Stimulated activated CD8-positive, alpha-beta memory T cell treated with anti-CD3 and anti-CD28 coated beads, Interleukin-4, amount 100 ng/mL, for 1 hour (primary cell): ENCODE measurements at places on chromosomes 3 and 15.

DNA sequence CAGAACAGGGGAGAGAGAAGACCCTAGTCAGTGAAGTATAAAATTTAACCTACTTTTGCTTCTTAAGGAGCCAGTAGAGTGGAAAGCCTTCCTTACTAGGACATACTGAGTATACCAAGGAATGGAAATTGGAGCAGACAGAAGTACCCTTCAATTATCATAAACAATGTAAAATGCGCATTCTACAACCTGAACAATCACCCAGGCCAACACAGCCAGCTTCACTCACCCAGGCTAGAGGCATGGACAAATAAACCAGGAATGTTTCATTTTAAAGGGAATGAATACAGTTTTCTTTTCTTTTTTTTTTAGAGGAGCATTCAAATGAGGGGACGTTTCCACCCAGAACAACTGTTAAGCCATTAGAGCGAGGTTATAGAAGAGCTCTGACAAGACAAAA, 41.9 kb upstream of the PLXND1 start:
- no peak for DNase-seq

DNA sequence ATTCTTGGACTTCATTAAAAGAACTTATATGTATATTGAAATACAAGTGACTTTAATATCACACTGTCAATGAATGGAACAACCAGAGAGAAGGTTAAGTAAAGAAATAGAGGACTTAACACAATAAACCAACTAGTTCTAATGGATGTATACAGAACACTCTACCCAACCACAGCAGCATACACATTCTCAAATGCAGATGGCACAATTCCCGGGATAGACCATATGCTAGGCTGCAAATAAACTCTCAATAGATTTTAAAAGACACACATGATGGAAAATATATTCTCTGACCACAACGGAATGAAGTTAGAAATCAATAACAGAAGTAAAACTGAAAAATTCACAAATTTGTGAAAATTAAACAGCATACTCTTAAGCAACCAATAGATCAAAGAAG, 214.3 kb upstream of the LINGO1 start:
- no peak for DNase-seq

GRCh38 chr3:12536423-12536822, 8.9 kb downstream of the MKRN2OS start:
- DNase-seq = no peak

GRCh38 chr3:128277378-128278069, 124.2 kb downstream of the EEFSEC start:
- no peak for DNase-seq

DNA sequence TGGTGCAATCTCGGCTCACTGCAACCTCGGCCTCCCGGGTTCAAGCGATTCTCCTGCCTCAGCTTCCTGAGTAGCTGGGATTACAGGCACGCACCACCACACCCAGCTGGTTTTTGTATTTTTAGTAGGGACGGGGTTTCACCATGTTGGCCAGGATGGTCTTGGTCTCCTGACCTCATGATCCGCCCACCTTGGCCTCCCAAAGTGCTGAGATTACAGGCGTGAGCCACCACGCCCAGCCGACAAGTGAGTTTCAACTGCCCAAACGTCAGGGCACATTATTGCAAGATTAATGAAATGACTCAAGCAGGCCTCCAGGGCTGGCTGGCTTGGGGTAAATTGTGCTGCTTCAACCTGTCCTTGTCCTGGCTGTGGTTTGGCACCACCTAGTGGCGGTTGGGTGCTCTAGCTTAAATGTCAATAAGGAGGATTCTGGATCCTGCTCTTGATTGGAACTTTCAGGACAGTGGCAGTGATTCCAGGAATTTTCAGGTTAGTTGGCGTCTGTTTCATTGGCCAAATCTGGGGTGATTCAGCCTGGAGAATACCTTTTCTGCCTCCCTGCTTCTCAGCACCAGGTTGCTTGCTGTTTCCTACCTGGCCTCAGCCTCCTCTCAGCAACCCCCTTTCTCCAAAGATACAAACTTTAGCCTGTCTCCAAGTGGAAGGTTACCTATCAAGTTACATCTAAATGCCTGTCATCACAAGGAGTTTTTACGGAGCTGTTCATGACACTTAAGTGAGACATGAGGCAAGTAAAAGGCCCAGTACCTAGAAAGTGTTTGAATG, 32.4 kb upstream of the SACM1L start:
- DNase-seq = peak; percentile 62

- no peak for DNase-seq
These were observed 208.3 kb downstream of the TJP1 start for GRCh38 chr15:29613951-29614382.

GRCh38 chr3:148466980-148467740, 230.5 kb upstream of the AGTR1 start:
- no peak for DNase-seq

GRCh38 chr3:126745760-126746394, 41.8 kb downstream of the CHCHD6 start:
- DNase-seq = no peak

DNA sequence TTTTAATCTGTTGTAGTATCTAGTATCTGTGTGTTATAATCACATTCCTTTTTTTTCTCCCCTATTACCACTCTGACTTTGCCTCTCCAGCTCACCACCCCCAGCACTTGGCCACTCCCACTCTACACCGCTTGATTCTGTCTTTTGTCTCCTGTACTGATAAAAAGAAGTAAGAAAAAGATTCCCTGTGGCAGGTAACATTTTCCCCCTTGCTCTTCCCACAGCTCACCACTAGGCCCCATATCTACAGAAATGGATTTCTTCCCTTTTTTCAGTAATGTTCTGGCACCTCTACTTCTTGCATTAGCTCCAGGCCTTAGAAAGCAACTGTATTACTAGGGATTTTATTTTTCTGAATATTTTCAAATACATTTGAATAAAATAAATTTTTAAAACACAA, 25.6 kb downstream of the KCNH8 start:
- DNase-seq = no peak

DNA sequence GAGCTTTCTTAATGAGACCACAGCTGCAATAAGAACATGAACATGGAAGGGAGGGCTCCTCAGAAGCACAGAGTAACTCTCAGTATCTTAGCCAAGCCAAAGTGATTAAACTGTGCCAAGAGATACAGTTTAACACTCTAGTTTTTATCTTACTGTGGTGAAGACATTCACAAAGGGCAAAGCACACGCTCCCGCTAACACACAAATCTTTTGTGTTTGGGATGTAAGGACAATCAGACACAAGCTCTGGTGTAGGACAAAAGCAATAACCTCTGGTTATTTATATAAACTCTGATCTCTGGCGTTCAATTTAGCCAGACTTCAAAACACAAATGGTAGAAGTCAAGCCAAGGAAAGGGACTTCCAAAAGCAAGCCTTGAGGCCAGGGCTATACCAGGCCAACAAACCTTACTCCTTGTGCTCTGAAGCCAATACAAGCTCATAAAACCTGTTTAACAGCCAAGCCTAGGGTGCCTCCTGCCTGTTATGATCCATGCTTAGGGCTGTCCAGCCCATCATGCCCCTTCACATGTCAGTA, 27.8 kb downstream of the DPH3 start:
- DNase-seq = no peak

DNA sequence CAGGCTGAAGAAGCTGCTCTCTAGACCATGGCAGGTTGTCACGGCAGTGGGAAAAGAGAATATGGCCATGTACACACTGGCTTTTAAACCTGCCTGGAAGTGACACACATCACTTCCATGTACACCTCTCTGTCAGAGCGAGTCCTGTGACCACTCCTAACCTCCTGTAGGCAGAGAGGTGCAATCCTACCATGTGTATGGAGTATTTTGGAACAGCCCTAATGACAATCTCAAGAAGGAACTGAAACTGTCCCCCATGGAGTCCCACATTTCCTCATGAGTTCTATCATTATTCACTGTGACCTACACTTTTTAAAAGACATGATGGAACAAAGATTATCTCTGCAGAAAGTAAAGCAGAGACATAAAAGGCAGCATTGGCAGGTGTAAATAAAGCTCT, 153.4 kb upstream of the PFN2 start:
- DNase-seq = no peak

DNA sequence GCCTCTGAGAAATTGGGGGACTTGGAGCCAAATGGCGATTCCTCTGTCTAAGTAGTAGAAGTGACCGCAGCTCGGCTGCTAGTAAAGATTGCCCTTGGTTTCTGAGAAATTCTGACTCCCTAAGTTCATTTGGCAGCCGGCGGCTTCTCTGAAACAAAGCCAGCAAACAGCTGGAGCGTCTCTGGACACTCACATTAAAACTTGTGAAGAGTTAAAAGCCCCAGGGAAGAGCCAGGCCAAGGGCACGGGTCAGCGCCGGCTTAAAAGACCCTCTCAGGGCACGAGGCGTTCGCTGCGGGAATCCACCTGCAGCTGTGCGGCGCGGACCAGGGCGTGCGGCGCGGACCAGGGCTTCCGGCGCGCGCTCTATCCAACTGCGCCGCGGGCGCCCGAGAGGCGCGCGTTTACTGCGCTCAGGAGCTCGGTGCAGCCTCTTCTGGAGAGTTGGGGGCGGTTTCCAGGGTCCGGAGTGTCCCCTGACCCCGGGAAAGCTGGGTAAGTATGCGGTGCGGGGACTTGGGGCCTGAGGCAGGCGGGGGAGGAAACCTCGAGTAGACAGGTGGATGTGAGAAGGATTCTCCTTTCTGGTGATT, at the start of gene COL6A5:
Gene COL6A5, plus strand, starts transcription at position 186 of the 593 bp plus-strand sequence. CDS start 27,967 bp downstream, outside the sequence.
- no peak for DNase-seq

DNA sequence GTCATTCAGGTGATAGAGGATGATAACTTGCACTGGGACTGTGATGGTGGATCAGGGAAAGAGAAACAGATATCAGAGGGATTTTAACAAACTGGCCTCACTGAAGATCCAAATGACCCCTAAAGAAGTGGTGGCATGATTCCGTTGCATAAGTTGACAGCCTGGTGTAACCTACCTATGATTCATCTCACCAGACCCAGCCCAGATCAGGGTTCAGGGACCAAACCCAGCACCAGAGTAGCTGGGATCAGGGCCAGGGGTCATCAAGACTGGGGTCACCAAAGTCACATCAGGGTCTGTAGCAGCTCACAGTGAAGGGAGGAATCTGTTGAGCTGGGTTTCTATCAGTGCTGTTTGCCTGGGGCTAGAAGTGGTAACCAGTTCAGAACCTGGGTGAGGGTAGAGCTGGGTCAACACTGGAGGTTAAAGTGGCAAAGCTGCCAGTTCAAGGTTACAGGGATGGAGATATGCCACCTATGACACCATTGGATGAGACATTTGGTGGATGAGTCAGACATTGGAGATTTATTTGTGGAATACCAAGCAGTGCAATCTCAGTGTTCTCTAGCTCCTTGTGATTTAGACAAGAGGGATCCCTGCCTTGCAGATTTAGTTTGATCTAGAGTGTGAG, 35.9 kb downstream of the CASR start:
- DNase-seq = no peak

- no peak for DNase-seq
These were observed 10.9 kb downstream of the MASP1 start for GRCh38 chr3:187280644-187281043.

DNA sequence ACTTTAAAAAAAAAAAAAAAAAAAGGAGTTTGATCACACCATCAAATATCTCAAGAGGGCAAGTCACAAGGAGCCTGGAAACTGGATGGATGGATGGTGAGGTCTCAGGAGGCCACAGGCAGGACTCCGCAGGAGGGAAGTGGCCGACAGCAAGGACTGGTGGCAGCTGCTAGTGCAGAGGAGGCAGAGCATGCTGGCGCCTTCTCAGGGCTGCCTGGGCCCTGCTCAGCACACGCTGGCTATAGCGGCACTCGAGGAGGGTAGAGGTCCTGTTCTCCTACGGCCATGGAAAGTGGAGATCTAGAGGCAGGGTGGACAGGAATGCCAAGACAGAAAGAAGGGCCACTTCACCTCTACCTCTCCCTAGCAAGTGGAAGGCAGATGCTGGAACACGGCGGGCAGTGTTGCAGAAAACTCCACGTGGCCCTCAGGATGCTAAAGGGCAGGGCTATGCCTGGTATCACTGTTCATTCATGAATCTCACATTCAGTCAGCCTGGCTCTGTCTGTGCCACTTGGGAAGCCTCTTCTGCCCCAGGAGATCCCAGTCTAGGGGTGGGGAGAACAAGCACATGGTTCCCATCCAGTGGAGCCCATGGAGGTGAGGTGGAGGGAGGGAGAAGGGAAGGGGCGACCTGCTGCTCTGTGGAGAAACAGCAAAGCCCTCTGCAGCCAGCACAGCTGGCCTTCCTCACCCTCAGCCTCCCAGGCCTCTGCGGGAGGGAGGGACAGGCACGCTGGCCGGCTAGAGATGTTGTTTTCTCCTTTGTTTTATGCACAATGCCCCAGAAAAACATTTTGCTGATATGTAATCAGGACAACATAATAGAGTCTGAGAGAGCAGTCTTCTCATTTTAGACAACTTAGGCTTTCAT, 71.0 kb downstream of the OXNAD1 start:
- no peak for DNase-seq

GRCh38 chr3:152436707-152437590, 168.2 kb downstream of the MBNL1 start:
- DNase-seq = no peak

- DNase-seq = no peak
These were observed 175.2 kb downstream of the LSAMP start for GRCh38 chr3:116270056-116270455.

DNA sequence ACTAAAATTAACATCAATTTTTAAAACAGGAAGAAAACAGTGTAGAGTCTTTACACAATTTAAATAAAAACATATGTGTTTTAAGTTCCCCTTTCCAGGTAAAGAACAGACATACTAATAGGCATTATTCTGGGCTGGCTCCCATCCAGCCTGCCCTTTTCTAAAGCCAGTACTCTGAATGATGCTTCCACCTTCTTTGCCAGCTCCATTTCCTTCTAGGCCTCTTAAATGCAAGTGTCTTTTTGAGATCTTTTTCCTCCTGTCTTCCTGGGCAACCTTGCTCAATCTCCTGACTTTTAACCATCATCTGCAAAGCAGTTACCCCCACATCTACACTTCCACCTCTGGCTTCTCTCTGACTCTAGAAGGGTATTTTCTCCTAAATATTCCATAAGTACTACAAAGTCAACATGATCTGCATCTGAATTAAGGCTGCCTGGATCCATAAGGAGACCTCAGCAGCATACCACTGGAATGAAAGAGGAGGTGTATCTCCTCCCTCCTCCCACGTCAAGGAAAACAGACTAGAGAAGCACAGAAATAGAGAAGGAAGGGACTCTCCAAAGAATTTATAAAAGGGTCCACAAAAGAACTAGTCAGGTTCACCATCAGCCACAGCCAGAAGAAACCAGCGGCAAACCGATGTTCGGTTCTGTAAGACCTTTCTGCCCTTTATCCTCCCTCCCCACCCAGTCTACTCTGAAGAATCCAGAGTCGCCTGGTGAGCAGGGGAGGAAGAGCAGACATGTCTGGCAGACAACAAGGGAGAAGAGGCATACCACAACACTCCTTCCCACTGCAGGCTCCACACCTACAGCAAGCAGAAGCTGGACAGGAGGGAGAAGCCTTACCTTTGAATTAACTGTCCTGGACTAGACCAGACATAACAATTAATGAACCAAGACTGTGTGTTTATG, 47.1 kb downstream of the GOLIM4 start:
- no peak for DNase-seq

GRCh38 chr15:62391641-62392262, 226.7 kb upstream of the C2CD4B start:
- no peak for DNase-seq

- DNase-seq = no peak
These were observed 199.1 kb downstream of the LRRN1 start for GRCh38 chr3:3998140-3998922.
